Progenitor cell of endocrine pancreas (in vitro differentiated cells): ENCODE measurements at places on chromosomes 2 and 18. TPM values are rescaled to one million over a fixed set of nuclear protein-coding genes. Genes with fewer than 3 reads are reported as not detected.

The TANK gene
- 33.5 and 34.4 TPM in 2 replicates for total RNA-seq

GRCh38 chr2:126880324-126880723 is 18.4 kb upstream of the TEX51 start:
- H3K4me1 ChIP-seq, result no peaks in the 10 kb centered on the region
- H3K27me3 ChIP-seq, result peaks cover 3% of the 10 kb centered on the region
- no peak overlapping the region for H3K27ac ChIP-seq
- no peak overlapping the region for H3K4me3 ChIP-seq
- H3K36me3 ChIP-seq, result no peaks in the 10 kb centered on the region

- H3K4me1 ChIP-seq, result peaks cover 42% of the 10 kb centered on the region
- no peaks in the 10 kb centered on the region for H3K27me3 ChIP-seq
- no peak overlapping the region for H3K4me3 ChIP-seq
- DNase-seq, result no peak
- H3K36me3 ChIP-seq, result no peaks in the 10 kb centered on the region
Observed at GRCh38 chr2:201909348-201909747, 103.0 kb downstream of the CDK15 start.

GRCh38 chr2:181949047-181949446 is 36.6 kb upstream of the PPP1R1C start:
- no peaks in the 10 kb centered on the region for H3K36me3 ChIP-seq
- H3K4me3 ChIP-seq, result no peak overlapping the region
- H3K27me3 ChIP-seq, result no peaks in the 10 kb centered on the region
